ENCODE measurements at places on chromosomes 16 and 17.
A peak's percentile ranks its signal among the peaks of the same experiment; 100 is the strongest.

GRCh38 chr16:1959269-1960039, at the start of gene NDUFB10:
NDUFB10 (plus strand) TSS chr16:1959538; CDS start chr16:1959625, 87 bp downstream.
- DNase-seq, result peak; percentile 93

GRCh38 chr16:410516-411178, 9.0 kb downstream of the DECR2 start:
- DNase-seq, result no peak

DNA sequence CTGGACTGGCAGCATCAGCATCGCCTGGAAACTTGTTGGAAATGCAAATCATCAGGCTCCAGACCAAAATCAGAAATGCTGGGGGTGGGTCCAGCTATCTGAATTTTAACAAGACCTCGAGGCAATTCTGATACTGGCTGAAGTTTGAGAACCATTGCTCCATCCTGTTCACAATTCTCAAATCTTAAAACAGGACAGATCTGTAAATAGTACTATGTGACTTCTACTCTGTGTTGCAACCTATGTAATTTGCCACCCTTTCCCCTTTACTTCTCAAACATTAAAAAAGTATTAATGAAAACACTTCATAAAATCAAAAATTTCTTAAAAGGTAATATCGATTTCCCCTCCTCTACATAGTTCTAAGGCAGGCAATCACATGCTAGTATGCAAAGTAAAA, 28.5 kb downstream of the CACNG1 start:
- no peak for DNase-seq

GRCh38 chr17:63646488-63646806, 24.2 kb downstream of the MAP3K3 start:
- DNase-seq, result peak; percentile 73
